ENCODE measurements at places on chromosomes 6 and 20.
A peak's percentile ranks its signal among the peaks of the same experiment; 100 is the strongest.

- DNase-seq, result no peak
These were observed 112.0 kb upstream of the CCN2 start for GRCh38 chr6:132063204-132063603.

DNA sequence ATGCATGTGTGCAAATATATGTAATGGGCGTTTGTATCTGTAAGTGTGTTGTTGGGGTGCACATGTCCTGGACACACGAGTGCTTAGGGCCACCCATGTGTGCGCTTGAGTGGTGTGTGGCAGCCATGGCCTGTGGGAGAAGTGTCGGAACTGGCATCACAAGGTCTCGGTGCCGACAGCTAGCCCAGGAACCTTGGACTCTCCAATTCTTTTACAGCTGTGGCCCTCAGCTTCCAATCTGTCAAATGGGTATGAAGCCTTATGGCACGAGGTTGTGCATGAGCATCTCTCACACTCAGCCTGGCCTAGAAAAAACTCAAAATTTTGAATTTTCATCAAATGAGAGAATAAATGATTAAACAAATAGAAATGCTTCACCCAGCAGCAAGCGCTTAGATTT lies 42.0 kb downstream of the SPDEF start:
- DNase-seq, result no peak

- DNase-seq, result no peak
These were observed 162.7 kb downstream of the ANKRD60 start for GRCh38 chr20:58065508-58066361.

- DNase-seq, result no peak
These were observed 53.2 kb upstream of the NFATC2 start for GRCh38 chr20:51595744-51596143.

GRCh38 chr6:20069021-20069522 lies 143.2 kb downstream of the MBOAT1 start:
- DNase-seq, result no peak

GRCh38 chr20:23273776-23274175 lies 76.8 kb upstream of the NXT1 start:
- DNase-seq, result no peak

DNA sequence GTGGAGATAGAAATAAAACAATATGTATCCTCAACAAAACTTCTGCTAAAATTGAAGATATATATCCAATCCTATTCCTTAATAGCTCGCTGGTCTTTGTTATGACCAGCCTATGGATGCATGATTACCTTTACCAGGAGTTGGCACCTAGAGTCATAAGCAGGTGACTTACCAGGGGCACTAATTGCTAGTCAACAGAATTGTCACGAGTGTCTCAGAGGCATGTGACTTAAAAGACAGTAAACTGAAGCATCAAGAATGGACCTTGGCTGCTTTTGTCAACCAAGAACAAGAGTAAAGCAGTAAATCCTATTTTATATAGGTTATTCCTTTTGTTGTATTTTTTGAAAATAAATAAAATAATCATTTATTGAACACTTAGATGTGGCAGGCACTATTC lies 115.4 kb downstream of the MYO6 start:
- DNase-seq, result no peak

DNA sequence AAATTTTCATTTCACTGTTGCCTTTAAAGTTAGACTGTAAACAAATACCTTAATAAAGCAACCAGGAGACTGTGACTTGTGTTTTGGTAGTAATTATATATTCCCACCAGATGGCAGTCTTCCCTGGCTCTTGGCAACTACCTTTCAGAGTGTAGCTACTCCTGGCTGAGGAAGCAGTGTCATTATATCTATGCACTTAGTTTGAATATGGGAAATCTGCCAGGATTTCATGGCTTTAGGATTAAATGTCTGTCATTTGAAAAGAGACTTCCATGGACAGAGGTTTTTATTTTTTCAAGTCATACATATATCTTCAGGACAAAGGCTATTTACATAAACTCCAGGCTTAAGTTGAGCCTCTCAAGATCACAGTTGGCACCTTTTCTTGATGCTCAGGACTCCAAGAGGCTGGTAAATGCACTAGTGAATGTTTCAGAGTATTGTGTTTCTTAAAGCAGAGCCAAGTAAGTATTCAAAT lies 160.1 kb downstream of the C6orf58 start:
- DNase-seq, result peak; percentile 23

DNA sequence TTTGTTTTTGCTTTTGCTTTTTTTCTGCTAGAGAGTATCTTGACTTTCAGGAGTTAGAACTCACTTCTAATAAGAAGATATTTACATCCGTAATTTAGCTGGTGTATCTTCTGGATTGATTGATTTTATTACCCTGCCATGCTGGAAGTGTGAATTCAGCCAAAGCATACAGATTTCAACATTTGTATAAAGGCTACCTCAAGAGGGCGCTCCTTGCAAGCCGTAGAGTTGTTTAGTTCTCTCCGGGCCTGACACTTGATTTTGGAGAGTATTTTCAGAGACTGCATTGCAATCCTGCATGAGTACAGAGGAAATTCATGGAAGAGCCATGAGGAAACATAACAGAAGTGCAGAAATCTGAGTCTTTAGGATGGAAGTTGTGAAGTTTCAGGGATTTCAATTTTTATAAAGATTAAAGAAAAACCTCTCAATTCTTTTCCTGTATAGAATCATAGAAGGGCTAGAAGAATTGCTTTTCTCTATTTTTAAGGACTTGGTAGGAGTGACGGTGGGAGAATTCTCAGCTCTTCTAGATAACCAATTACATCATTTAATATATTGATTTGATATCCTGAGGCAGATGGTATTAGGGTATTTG lies 66.7 kb upstream of the TIAM2 start:
- DNase-seq, result peak; percentile 73

DNA sequence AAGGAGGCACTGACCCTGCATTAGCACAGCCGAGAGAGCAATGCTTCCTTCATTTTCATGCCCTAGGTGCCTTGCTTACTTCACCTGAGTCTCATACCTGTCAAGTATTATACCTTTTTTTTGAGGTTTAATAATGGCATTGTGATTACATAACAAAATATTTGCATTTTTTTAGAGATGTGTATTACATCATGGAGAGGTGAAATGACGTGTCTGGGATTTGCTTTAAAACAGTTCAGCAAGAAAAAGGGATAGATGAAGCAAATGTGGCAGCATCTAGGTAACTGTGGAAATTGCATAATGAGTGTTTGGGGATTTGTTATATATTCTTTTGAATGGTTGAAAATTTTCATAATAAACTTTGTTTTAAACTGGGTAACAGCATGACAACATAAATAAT lies 48.9 kb downstream of the NKX2-2 start:
- DNase-seq, result no peak

GRCh38 chr6:15945593-15946159 lies 183.2 kb upstream of the MYLIP start:
- DNase-seq, result no peak

DNA sequence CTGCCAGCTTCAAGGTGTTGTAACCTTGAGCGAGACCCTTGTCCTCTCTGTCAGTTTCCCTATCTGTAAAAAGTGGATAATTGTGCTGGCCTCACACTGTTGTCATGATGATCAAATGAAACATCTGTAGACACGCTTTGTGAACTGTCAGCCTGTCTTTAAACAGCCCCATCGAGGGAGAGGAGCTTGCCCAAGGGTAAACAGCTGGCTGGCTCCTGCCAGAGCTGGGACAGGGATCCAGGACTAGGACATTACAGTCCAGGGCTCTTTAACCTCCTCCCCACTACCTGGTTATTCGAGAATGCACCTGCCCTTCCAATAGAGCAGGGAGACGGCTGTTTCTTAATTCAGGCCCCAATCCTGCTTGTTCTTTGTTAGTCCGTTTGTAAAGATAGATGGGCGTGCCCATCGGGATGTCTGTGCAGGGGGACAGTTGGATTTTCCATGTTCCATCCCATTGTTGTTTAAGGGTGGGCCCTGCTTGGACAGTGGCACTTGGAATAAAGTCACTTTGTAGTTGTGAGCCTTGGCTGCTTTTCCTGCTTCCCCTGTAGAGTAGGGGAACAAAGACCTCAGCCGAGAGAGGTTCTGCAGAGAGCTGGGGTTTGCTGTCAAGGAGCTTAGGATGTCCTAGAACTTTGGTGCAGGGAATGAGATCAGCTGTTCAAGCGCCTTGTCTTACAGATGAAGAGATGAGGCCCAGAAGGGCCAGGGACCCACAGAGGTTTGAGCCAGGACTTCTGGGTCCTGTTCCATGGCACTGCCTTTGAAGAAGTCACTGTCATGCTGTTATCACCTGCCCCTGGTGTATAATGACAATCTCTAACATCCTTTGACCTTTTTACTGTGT lies 77.9 kb upstream of the MYL9 start:
- DNase-seq, result no peak

DNA sequence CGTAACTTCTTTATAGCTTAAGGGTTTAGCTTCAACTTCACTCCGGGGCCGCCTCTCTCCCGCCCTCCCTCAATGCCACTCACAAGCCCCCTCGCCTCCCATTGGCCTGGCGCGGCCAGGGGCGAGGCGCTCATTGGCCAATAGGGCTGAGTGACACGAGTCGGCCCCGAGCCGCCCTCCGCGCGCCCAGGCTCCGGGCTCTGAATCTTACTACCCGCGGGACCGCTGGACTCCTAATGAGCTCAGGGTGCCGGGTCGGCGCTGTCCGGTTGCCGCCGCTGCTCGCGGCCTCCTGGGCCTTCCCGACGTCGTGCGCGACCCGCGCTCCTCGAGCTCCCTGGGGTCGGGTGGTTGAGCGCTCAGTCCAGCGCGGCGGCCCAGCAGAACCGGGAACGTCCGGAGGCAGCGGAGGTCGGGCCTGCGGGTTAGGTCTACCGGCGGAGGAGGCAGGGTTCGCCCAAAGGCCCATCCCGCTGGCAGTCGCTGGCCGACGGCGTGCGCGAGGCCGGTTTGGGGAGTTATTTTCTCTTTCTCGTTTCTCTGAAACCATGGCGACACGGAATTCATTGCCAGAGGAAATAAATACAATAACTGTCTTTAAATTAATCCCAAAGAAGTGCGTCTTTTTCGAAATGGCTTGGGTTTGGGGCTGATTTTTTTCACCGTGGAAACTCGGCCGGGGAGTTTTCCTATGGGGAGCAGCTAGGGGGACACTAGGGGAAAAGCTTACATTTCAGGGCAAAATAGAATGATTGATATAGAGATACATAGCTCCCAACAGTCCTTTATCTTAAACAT lies at the start of gene SIM1:
Gene SIM1 (minus strand): TSS at position 19 of the 798 bp plus-strand sequence. CDS start 1,453 bp downstream, outside the sequence.
- DNase-seq, result no peak

DNA sequence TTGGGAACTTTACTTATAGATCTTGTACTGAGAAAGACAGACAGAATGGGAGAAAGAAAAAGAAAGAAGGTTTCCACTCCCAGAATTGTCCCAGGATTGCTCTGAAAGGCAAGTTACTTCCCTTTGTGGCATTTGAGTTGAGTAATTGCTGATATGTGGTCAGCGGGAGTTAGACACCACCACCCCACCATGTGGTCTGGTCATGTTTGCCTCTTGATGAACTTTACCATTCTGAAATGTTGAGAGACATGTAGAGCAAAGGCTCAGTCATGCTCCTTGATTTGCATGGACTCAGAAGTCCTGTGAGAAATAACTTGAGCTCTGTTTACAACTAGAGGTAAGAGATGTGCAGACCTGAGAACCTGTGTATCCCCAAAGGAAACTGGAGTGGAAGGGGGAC lies 17.1 kb downstream of the TCF21 start:
- DNase-seq, result no peak

DNA sequence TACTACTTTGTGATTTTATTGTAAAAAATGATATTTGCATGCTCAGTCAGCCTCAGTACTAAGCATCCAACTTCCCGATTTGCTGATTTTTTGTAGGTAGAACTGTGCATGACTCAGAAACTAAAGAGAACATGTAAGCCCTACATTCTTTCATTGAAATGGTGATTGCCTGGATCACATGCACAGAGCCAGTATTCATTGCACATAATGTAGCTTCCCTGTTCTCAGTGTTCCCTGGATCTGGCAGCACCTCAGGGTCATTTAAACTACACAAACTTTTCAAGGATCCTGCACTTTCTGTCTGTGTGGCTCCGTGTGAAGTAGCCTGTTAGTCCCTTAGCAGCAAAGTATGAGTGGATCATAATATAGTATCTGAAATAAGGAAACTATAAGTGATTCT lies 422.9 kb upstream of the AGPAT4 start:
- no peak for DNase-seq

DNA sequence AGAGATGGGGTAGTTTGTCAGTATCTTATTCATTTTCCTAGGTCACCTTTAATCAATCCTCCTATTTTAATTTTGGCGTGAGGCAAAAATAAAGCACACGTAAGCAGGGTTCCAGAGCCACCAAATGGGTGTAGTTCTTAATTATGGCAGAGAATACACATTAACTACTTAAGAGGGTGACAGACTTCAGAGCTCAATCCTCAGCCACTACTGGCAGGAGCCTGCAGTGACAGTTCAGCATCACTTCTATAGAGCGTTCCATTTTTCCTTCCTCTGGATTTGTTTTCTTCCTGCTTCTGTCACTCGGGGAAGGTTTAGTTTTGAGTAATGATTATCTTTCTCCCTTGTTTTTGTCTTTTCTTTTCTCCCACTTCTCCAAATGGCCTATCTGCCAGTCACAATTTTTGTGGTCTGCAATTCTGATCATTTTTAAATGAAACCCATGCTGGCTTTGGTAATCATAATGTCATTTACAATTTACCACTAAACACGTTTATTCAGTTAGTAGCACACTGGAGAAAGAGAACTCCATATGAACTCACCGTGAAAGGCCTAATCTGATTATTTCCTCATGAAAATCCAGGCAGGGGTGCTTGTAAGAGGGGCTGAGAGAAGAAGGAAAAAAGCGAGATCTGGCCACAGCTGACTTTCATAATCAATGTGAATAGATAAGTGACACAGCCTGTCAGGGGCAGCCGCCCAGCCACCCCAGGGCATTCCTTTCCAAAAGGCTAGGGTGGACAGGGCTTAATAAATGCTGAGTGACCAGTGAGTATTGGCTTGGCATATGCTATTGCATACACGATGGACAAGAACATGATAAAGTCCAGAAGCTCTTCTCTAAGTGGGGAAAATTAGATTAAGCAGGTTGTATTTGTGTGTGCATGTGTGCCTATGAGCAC lies 412.1 kb downstream of the PKHD1 start:
- no peak for DNase-seq

GRCh38 chr6:32189742-32190053 lies 304 bp downstream of the PBX2 start:
- no peak for DNase-seq

GRCh38 chr6:139367810-139368351 lies 6.6 kb downstream of the CITED2 start:
- no peak for DNase-seq

DNA sequence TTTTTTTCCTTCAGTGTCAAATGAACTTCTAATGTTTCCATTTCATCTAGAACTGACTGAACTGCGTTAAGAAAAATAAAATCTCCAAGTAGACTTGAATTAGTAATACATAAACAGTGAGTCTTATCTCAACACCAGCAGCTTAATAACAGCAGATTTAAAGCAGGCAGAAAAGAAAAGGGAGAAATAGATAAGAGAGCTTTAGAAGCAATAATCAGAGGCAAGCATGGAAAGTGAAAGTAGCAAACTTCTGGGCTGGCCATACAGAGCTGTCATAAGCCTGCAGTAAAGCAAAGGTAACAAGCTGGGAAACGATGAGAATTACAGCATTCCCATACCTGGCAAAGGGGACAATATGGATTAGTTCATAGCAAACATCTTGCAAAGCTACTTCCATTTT lies 16.9 kb upstream of the ANGPT4 start:
- no peak for DNase-seq

- DNase-seq, result no peak
These were observed 120.6 kb downstream of the GRM4 start for GRCh38 chr6:34025112-34025807.

GRCh38 chr6:157456524-157456829 lies 75.5 kb downstream of the ZDHHC14 start:
- no peak for DNase-seq

Measured in stimulated activated CD4-positive, alpha-beta T cell treated with anti-CD3 and anti-CD28 coated beads, Interleukin-2, amount 100 ng/mL, for 48 hours (primary cell).